ENCODE measurements at places on chromosomes 1 and 21.

- no peak for DNase-seq
These were observed 9.5 kb downstream of the EPHA8 start for GRCh38 chr1:22572818-22573217.

- no peak for DNase-seq
These were observed 33.3 kb downstream of the PLEKHO1 start for GRCh38 chr1:150183061-150183460.

DNA sequence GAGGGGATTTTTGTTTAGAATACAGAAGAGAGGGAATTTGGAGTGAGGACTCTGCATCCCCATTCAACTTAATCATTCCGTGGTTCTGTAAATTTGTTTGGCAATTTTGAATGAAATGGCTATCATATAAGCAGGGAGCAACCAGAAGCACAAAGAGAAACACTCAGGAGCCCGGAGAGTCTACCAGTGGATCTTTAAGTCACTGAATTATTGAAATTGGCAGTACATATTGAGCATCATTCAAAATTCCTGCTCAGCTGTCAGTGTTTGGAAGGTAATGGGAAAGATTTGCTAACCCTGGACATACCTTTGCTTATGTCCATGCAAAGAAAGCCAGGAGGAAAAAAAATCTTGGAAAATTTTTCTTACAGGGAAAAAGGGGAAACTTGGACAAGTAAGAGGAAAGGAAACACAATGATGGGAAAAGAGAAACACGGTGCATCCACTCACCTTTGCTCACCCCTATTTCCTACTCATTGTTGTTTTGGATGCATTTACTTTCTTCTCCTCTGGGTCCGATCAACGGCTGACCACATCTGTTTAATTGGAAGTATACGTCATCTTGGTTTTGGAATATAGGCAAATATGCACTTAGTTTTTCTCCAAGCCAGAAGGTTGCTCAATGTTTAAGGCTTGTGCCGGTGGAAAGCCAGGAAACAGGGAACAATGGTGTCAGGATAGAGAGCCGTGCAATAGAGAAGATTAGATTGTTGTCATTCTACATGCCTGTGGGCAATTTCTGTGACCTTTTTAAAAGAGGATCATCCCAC, 243.0 kb upstream of the LYPLAL1 start:
- DNase-seq = peak; percentile 54

- peak; percentile 60 for DNase-seq
These were observed 27.1 kb downstream of the DHCR24 start for GRCh38 chr1:54859700-54860391.

DNA sequence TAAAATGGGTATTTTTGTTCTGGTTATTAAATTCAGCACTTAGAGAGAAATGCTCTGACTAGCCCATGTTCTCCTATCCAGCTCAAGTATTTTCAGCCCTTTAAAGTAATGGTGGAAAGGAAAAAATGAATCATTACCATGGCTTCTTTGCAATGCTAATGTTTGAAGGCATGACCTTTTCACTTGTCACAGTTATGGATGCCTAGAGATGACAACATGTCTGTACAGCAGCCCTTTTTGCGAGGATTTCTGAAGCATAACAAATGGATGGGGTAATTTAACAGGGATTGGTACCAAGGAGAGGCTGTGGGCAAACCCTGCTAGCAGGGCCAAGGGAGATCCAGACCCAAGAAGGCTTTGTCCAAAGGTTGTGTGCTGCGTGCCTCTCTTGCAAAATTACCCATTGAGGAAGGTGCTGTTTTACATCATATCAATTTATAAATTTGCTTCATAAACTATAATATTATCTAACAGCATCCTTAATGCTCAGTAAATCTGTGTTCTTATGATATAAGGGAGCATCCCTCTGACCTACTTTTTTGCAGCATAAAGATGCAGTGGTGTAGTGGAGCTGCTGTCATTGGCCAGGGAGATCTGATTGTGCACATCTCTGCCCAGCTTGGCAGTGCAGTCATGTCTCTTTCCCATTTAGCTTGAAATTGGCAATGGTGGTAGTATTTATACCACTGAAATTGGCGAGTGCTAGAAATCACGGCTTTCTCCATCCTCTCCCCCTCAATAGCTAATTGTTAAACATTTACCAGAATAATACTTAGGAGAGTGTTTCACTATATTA, 327.1 kb downstream of the PCP4 start:
- DNase-seq = no peak

DNA sequence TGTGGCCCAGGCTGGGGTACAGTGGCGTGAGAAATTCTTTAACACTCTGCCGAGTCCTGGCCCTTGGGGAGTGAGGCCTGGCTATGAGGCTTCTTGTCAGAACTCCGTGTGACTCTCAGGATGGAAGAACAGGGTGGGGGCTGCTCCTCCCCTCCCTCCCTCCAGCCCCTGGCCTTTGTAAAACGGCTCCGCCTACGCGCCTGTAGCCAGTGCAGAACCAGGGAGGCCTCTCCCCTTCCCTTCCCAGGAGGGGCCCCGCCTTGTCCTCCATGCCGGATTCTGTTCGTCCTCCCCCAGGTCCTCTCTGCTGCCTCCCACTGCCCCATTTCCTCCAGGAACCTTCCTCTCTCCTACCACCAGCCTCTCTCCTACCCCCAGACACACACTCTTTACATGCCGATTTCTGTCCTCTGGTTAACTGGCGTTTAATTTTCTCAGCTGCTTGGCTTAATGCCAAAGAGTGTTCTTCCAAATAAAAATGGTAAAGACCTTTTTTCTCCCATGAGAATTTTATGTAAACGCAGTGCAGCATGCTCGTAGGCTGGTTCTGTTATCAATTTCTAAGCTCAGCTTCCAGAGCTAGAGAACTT, 21.0 kb downstream of the PDE9A start:
- DNase-seq = no peak

DNA sequence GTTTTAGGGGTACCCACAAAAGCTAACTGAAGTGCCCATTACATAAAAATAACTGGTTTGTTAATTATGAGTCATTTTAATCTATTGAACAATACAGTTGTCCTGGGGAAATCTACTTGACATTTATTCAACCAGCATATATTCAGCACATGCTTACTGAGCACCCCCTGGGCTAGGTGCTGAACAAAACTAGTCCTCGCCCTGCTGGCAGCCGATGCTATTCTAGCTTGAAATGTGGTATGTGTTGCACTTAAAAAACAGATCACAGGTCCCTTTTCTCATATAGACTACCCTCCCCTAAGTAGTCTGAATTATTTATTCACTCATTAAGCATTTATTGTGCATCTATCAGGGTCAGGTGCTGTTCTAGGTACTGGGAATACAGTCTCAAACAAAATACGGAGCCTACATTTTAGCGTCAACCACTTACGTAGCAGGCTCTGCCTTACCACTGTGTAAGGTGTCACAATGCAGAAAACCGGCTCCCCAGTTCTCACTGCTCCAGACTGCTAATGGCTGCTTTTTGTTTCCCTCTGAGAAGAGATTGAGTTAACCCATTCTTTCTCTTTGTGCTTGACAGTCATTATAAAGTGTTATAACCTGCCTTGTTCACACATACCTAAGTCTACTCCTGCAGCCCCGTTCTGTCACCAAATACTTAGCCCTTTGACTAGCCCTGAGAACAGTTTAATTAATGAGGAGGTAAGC, 57.1 kb downstream of the ADCY10 start:
- DNase-seq = no peak

- DNase-seq = no peak
These were observed 61.0 kb downstream of the IER5 start for GRCh38 chr1:181149326-181150125.

- DNase-seq = no peak
These were observed 99.7 kb downstream of the PRDM16 start for GRCh38 chr1:3168678-3169077.

GRCh38 chr1:51553911-51554310, 34.8 kb upstream of the EPS15 start:
- no peak for DNase-seq

- DNase-seq = no peak
These were observed 101.9 kb upstream of the DISP3 start for GRCh38 chr1:11377001-11377583.

DNA sequence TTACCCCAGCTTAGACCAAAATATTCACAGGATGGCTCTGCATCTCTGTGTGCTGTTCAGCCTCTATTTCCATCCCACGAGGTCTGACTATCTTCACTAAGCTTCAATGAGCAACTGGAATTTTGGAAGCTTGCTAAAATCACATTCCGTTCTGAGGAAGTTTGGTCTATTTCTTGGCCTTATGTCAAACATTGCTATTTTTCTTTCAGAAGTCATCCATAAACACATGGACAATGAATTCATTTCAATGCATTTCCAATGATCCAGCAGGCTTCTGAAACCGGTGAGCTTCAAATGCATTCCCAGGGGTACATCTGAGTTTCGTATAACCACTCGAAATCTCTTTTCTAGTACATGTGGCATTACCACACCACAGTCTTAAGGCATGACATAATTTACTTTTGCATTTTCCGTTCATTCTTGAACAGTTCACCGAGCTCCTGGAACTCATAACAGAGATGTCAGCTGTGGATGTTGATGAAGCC, 294.1 kb upstream of the KAZN start:
- DNase-seq = no peak

DNA sequence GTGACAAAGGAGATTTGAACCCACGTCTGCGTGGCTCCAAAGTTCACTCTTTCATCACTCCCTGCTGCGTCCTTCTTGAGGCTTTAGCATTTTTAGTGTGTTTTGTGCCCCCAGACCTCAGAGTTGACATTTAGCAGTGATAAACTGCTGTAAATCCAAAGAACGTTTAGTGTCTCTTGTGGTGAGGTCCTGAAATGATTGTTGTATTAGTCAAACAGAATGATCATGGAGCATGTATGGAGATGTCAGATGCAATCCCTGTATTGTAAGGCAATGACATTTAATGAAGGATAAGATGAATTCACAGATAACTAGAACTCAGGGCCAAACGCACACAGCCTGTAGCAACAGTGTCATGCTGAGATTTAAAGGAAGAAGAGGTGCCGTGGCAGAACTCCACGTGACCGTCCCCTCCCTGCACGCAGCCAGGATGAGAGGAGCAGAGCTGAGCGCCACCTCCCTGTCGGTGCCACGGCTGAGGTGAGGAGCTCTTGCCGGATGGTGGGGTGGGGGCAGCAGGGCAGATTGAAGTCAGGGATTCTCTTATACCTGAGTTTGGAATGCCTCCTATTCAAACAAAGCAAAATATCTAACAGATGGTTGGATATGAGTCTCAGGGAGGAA, 30.1 kb downstream of the NTPCR start:
- peak; percentile 35 for DNase-seq

- DNase-seq = peak; percentile 43
These were observed 920 bp downstream of the MTHFR start for GRCh38 chr1:11804666-11805421.

GRCh38 chr1:162023547-162024501, at the start of gene OLFML2B:
Gene OLFML2B (minus strand): TSS chr1:162023869. CDS start chr1:162023430, 439 bp downstream.
- peak; percentile 84 for DNase-seq

DNA sequence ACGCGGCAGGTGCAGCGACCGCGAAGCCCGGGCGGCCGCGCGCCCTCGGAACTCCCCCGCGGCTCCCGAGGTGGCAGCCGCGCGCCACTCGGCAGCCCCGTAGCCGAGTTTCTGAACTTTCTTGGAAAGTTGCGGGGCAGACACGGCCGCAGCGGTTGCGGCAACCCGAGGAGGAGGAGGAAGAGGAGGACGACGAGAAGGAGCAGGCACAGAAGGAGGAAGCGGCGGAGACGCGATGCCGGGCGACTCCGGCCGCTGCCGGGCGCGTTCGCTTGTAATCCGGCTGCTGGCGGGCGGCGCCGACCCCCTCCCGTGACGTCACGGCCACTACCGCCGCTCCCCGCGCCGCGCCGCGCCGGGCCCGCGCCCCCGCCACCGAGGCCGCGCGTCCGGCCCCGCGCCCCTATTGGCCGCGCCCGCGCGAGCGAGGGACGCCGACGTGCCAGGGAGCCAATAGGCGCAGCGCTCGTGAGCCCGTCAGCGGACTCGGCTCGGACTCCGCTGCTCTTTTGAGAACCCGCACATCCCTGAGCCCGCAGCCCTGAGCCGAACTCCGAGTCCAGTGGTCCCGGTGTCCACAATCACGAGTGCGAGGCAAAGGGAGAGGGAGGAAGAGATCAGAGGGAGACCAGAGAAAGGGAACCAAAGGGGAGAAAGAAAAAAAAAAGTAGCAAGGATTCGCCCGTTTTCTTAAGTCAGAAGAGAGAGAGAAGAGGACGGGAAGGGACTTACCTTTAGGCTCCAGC, 736 bp upstream of the BARHL2 start:
- no peak for DNase-seq

DNA sequence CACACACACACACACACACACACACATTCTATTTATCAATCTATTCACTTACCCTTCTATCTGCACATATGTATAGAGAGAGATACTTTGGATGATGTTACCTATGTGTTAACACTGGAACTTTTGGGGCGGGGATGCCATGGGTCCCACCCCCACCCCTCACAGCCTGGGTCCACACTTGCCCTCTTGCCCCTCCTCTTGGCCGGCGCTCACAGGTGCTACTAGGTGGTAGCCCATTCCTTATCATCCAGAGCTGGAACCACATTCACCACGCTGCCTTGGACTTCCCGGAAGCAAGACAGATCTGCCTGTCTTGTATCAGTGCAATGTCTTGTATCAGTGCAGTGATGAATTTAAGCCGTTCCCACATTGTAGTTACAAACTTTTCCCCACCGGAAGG, 85.1 kb downstream of the LBR start:
- DNase-seq = no peak

DNA sequence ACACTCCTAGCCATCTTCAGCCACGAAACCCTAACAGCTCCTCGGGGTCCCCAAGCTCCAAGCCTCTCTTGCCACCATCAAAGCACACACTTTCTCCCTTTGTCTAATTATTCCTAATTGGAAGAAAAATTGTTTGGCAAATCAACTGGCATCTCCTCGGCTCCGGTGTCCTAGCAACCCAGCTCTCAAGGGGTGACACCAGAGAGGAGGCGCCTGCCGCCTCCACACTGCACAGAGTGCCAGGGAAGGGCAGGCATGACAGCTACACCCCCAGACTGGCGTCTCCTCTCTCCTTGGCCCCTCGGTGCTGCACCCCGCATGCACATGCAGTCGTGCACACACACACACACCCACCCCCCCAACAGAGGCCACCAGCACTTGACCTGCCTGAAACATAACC, 18.2 kb upstream of the GJB5 start:
- DNase-seq = no peak

- DNase-seq = no peak
These were observed 3.9 kb upstream of the CLCA1 start for GRCh38 chr1:86464819-86465218.

DNA sequence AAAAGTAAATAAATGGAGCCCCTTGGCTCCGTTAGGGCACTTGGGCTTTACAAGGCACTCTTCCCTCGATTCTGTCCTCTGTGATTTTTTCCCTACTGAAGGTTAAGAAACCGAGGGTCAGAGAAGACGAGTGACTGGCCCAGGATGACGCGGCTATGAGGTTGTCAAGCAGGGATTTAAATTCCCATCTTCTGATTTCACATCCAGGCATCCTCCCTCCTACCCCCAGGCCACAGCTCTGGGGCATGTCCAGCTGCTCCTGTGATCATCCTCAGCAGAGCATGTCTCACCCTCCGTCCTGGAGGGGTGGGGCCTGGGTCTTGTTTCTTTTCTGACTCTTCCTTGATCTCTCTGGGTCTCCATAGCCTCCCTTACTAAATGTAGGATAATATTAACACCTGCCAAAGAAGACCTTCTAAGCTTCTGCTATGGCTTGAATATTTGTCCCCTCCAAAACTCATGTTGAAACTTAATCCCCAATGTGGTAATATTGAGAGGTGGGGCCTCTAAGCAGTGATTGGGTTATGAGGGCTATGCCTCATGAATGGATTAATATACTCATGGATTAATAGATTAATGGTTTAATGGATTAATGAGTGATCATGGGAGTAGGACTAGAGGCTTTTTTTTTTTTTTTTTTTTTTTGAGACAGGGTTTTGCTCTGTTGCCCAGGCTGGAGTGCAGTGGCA, 4.6 kb downstream of the CRYBG2 start:
- DNase-seq = peak; percentile 98
